ENCODE measurements at places on chromosomes 1 and 21.

DNA sequence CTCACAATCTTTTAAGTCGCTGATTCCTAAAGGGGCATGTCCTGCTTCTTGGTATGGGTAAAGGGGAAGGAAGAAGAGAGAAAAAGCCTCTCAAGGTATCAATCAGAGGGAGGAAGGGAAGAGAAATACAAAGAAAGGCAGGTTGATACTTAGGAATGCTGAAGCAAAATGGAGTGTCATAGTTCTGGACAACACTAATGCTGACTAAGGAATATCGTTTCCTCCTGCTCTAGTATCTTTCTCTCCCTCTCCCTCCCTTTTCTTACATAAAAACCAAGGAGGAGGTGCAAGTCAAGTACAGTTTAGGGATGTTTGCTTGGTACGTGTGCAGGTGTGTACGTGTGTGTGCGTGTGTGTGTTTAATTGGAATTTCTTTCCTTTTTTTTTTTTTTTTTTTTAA is 44.9 kb upstream of the IL12RB2 start:
- DNase-seq: no peak

- no peak for DNase-seq
These were observed 33.6 kb upstream of the DISP1 start for GRCh38 chr1:222781251-222781650.

DNA sequence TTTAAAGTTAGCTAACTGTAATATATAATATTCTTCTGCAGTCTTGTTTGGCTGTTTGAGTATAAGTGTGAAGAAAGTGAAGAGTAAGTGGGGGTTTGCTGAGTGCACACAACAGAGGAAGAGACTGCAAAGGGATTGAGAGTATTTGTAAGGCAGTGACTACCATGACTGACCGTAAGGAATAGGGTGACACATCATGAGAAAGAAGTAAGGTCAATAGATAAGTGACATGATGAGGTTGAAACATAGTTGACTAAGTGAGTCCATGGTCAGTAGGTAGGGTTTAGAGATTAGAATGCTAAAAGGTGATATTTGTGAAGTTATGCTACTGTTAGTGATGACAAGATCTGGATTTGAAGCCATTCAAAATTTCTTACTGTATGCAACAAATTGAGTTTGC is 27.7 kb downstream of the WARS2 start:
- DNase-seq: no peak

DNA sequence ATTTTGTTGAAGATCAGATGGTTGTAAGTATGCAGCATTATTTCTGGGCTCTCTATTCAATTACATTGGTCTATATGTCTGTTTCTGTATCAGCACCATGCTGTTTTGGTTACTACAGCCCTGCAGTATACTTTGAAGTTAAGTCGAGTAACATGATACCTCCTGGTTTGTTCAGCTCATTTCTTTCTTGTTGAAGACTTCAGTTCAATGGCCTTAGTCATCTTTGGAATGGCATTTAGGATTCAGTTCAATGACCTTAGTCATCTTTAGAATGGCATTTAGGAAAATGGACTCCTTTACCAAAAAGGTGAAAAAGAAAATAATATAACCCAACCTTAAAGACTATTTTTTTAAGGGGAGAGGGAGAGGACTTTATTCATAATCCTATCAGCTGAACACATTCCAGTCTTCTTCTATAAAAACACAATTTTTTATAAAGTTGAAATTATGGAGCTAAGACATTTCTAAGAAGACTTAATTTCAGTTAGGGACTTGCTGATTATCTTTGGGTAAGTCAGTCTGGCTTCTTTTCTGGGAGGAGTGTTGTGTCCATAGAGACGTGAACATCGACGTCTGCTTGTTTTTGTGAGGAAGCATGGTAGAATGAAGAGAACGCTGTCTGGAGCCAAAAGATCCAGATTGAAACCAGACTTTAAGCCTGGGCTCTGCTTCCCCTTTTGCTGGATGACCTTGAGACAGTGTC is 48.3 kb downstream of the DDR2 start:
- no peak for DNase-seq

DNA sequence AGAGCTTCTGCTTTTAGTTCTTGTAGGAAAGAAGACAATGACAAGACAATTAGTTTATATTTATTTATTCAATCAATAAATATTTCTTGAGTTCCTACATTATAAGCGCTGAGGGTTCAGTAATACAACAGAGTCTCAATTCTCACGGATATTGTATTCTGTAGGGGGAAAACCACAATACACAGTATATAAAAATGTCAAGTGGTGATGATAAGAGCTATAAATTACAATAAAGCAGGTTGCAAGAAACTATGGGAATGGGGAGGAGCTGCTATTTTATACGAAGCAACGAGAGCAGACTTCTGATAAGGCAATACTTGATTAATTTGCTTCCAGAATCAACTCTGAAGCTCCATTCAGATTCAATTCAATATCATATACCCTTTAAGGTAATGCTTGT is 10.6 kb upstream of the XCL1 start:
- DNase-seq: no peak

- no peak for DNase-seq
These were observed 253.3 kb downstream of the DUSP10 start for GRCh38 chr1:221488550-221488949.

- DNase-seq: no peak
These were observed 7.6 kb upstream of the DENND1B start for GRCh38 chr1:197782722-197783360.

- no peak for DNase-seq
These were observed 98.9 kb downstream of the CSMD2 start for GRCh38 chr1:34066166-34066565.

Data from endodermal cell (in vitro differentiated cells).